RKO (cell line): ENCODE measurements at places on chromosomes 6 and 20.

DNA sequence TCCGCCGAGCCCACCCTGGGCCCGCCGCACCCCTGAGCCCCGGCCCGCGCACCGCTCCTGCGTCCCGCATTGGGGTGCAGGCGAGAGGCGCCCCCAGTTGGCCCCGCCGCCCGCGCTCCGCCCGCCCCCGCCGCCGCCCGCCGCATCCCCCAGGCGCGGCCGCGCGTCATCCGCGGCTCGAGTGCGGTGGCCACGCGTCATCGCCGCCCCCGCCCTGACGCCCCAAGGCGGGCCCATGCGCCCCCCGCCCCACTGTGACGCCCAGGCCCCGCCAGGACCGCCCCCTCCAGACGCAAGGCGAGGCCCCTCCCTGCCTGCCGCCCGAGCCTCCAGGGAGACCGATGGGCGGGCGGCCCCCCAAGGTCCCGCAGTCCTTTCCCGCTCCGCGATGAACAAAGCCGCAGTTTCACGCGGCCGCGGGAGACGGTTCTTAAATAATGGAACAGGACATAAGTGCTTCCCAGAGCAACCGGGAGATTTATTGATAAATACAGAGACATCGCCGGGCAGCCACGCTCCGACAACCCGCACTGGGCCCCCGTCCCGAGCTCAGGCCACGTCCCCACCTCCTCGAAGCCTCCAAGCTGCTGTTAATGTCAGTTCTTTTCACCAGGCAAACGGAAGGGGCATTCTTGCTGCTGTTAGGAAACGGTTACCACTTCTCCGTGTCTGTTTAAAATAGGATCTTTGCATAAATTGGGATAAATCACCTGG lies at the start of gene ANKRD60:
ANKRD60 (minus strand) TSS at position 170 of the 714 bp plus-strand sequence; CDS start at position 170, 0 bp downstream.
- DNase-seq = no peak

DNA sequence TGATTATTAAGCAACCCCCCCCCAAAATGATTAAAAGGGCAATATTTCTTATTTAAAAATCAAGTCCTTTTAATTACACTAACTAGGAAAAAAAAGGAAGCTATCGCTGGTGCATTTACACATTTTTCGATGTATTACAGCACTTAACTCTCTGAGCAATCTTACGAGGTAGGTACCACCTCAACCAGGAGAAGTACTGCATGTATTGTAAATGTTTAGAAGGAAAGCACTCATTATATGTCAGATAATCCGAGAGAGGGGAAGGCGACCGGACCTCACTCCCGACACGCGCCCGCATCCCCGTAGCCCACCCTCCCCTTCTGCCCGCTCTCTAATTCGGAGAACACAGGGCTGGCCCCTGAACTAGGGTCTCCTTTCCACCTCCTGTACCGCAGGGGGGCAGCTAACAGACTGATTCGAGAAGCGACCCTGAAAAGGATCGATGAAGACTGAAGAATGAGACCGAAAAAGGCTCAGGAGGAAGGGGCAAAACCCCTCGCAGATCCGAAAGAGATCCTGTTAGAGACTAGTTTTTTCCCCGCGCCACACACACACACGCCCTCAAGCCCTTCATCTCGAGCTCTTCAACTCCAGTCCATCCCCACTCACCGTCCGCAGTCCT lies 337 bp downstream of the ESF1 start:
- no peak for DNase-seq

GRCh38 chr6:108560463-108561308 lies at the start of gene FOXO3:
TSS of gene FOXO3 (plus strand) at chr6:108560917. CDS start at chr6:108561209, 292 bp downstream.
- peak; percentile 87 for DNase-seq

- no peak for DNase-seq
These were observed 697.3 kb downstream of the FRK start for GRCh38 chr6:115363379-115363778.
